Activated CD8-positive, alpha-beta T cell treated with anti-CD3 and anti-CD28 coated beads, Interleukin-2, amount 10 ng/mL, durations not matched to agents 7 days and 5 days (primary cell): ENCODE measurements at places on chromosomes 5 and 9.

DNA sequence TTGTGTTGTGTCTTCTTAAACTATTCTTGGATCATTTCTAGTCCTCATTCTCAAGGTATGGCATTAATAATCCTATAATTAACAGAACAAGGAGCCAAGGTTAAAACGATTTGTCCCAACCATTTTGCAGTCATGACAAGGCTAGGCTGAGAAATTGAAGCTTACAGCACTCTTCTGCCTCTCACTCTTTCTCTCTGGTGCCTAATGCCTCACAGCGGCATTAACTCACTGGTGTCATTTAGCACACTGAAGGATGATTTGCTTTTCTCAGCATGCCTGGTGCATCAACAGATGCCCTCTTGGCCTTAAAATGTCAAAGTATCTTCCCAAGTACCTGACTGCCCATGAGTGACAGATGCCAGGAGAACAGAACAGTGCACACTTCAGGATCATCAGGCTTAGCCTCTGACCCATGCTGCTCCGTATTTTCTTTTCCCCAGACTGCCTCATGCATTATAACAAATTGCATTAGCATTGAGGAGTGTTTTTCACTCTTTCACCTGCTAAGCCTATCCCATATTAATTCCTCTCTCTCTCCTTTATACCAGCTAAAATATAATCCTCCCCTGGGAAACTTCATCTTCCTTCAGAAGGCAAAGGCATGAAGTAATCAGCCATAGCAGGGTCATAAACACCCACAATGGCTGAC, 61.1 kb upstream of the SV2C start:
- no peak for DNase-seq

- no peak for DNase-seq
These were observed 303.1 kb downstream of the ENC1 start for GRCh38 chr5:74337254-74337983.

- DNase-seq = no peak
These were observed 23.1 kb downstream of the CENPK start for GRCh38 chr5:65539827-65540226.

GRCh38 chr9:126661521-126662251, 48.0 kb downstream of the LMX1B start:
- no peak for DNase-seq

DNA sequence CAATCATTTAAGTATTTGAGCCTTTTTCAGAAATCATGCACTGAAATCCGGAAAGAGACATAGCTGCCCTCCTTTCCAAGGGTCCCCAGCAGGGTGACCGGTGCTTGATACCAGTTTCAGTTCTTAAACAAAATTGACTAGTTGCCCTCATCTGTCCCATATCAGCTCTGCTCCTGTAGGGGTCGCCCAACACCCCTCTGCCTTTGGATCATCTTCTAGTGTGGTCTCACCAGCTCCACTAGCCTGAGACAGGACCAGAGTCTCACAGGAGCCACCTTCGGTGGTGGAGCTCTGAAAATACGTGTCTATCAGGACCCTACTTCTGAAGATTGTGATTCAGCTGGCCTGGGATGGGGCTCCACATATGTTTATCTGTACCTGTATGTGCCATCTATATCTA, 428.2 kb downstream of the ENC1 start:
- no peak for DNase-seq

GRCh38 chr9:116656501-116656971, 30.6 kb upstream of the TRIM32 start:
- no peak for DNase-seq

- DNase-seq = no peak
These were observed 262.9 kb upstream of the PTPRD start for GRCh38 chr9:10875752-10876151.

GRCh38 chr9:123871781-123872180, 58.1 kb downstream of the DENND1A start:
- DNase-seq = no peak

DNA sequence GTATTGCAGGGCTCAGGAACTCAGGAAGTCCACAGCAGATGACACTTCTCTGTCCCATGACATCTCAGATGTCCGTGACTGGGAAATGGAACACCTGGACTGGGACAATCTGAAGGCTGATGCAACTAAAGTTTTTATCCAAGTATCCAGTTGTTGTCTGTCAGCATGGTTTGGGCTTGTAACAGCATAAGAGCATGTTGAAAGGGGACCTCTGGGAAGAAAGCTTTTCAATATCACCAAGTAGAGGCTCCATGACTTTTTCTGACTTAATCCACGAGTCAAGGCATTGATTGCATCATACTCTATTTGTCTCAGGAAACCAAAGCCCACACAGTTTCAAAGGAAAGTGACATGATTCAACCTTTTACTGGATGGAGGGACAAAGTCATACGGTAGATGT, 807.7 kb downstream of the MTRR start:
- DNase-seq = no peak

GRCh38 chr5:39449591-39449990, 24.8 kb upstream of the DAB2 start:
- DNase-seq = no peak

DNA sequence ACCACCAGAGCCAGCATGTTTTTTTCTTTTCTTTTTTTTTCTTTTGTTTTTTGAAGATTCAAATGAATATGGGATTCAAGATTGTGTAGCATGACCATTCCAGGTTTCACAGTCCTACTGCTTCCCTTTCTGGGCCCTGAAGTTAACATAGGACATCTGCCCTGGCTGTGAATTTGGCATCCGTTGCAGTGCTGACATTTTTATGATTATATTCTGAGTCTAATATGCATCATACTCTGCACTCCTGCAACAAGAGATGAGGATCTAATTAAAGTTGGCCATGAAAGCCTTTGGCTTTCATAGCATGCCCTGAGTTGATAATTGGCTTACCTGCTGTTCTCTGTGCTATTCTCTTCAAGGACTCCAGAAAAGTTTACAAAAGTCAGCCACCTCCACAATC, 29.8 kb downstream of the C5orf22 start:
- DNase-seq = no peak

DNA sequence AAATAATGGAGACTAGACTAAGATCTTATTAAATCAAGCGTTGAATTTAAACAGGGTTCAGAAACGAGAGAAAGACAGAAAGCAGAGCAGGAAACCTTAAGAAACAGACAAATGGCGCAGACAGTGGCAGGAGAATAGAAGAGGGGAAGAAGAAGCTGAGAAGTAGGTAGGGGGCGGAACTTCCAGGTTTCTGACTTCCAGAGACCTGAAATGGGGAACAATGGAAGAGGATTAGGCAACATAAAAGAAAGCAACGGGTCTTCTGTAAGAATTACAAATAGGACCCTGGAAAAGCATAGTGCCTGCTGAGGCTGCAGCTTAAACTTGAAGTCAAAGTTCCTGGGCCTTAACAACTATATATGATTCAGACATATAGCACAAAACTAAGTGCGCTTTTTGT, 101.7 kb downstream of the BNC2 start:
- DNase-seq = no peak

DNA sequence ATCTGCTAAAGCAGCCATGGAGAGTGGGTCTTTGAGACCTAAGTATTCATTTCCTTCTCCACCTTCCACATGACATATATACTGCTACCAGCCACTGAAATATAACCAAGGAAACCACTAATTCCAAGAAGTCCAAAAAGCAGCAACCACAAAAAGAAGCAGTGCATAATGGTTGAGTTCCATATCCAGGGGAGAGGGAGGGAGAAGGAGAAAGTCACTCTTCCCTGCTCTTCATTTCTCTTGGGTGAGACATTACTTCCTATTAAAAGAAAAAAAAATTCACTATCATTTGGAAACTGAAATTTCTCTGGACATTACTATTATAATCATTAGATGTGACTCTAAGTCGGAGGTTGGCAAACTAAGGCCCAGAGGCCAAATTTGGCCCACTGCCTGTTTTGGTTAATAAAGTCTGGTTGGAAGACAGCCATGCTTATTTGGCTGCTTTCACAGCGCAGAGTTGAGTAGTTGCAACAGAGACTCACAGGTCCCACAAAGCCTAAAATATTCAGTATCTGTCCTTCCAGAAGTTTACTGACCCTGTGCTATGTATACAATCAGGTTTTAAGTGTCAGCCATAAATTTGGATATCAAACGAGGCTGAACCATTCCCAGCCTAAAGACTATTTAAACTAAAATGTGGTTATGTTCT, 168.6 kb downstream of the MPDZ start:
- no peak for DNase-seq

DNA sequence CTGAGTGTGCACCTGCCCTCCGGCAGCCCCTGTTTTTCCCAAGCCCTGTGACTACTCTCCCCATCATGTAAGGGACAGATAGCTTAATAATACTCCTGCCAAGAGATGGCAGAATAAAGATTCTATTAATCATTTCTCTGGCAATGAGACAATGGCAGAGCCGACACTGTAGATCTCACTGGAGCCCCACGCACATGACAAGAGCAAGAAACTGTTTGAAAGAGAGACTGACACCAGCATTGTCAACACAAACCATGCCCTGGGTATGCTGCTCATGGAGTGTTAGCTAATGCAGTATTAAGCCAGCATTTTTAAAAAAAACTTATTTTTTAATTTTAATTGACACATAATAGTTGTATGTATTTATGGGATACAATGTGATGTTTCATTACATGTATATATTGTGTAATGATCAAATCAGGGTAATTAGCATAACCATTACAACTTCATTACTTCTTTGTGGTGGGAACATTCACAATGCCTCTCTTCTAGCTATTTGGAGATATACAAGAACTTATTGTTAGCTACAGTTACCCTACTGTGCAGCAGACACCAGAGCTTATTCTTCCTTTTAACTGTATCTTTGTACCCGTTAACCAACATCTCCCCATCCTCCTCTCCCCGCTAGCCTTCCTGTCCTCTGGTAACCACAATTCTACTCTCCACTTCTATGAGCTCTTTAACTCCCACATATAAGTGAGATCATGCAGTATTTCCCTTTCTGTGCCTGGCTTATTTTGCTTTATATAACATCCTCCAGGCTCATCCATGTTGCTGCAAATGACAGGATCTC, 31.5 kb upstream of the SEMA4D start:
- DNase-seq = peak; percentile 56

GRCh38 chr5:113317636-113318035, 117.2 kb downstream of the TSSK1B start:
- no peak for DNase-seq

- DNase-seq = no peak
These were observed 2.3 kb downstream of the HAND1 start for GRCh38 chr5:154475591-154476353.

DNA sequence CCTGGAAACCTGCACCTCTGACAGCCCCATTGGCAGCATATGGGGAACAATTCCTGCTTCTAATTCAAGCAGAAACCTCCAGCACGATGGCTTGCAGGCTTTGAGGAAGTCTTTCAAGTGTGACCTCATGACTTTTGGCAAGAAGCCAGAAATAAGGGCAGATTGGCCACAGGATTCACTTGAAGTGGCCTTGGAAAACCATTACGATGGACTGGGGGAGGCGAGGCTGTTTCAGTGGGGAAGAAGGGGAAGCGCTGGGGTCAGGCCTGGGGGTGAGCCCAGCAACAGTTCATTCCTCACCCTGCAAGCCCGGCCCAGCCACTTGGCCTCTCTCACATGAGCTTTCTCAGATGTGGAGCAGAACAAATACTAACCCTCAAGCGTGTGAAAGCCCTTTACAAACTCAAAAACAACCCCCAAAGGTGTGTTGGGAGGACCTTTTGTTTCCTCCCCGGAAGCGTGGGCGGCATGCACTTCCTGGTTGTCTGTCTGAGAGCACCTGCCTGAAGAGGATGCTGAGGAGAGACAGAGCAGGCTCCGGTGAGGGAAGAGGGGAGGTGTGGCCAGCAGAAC, 26.9 kb upstream of the EEIG1 start:
- DNase-seq = peak; percentile 90

DNA sequence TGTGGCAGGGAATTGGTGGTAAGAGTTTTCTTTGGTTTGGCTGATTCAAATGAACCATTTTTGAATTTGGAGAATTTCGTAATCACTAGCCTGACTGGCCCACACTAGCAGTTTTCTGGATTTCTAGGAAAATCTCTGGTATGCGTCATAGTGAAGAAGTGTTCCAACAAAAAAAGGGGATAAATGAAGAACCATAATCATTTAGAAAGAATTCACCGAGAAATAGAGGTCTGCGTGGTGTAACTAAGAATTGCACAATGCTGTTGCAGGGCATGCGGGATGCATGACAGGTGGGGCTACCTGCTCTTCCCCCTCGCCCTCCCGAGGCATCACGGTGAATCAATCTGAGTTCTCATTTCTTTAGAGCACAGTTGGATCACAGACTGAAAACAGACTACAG, 232.3 kb upstream of the PAPPA start:
- no peak for DNase-seq

GRCh38 chr9:69899491-69899890, 78.9 kb downstream of the CFAP95 start:
- DNase-seq = no peak

GRCh38 chr5:4113426-4113825, 517.8 kb downstream of the IRX1 start:
- no peak for DNase-seq

- DNase-seq = peak; percentile 56
These were observed 58.7 kb downstream of the ICE1 start for GRCh38 chr5:5481206-5481605.

DNA sequence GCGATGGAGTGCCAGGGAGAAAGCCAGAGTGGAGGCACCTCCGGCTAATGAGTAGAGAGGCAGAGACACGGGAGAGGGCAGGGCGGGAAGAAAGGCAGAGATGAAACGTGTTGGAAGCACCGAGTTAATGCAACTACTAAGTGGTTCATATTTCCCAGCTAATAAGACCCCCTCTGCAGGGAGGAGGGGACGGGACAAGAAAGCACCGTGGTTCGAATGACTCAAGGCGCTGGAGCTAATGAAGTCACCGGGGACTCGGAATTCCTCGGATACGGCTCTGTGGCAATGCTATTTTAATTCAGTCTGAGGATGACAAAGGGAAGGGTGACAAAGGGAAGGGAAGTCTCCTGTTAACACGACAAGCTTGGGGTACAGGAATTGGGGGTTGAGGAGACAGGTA, 54.5 kb upstream of the RAPGEF1 start:
- no peak for DNase-seq

- no peak for DNase-seq
These were observed 9.6 kb upstream of the PTGES2 start for GRCh38 chr9:128136816-128137793.

GRCh38 chr5:167030500-167031120, 1260.8 kb upstream of the WWC1 start:
- no peak for DNase-seq

DNA sequence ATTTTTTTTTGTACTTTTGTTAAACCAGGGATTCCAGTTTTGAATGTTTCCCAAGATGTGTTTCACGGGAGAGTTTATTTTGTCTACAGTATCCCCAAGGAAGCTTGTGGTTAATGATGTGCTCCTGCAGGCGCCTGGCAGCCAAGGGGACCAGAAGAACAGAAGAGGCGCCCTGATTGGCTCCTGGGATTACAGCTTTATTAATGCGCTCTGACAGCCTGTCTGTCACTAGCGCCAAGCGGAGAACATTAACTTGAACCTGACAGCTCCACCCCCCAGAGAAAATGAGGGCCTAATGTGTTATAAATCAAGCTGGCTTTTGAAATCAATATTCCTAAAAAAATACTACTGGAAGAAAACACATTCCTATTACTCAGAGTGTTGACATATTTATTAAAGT, 5.0 kb upstream of the FBXL7 start:
- no peak for DNase-seq

- peak; percentile 3 for DNase-seq
These were observed 42.8 kb downstream of the AMBP start for GRCh38 chr9:114035221-114035844.
